ENCODE measurements at places on chromosomes 16 and 17. TPM values are rescaled to one million over a fixed set of nuclear protein-coding genes. Genes with fewer than 3 reads are reported as not detected.

KDM6B gene
- total RNA-seq = 9.3 TPM

CTRB1 gene
- not detected for total RNA-seq

DCUN1D3 gene
- 5.6 TPM for total RNA-seq

HBM gene
- not detected for total RNA-seq

ALOX12B gene
- total RNA-seq = 1.9 TPM

CCDC92B gene
- total RNA-seq = 0.19 TPM

YBX2 gene
- total RNA-seq = 0.47 TPM

KRTAP9-4 gene
- total RNA-seq = not detected

Data from A549 treated with ZK216348 at 1 μM for 4 hours (cell line).